NCI-H1092 (cell line): ENCODE measurements at places on chromosomes 2 and 18.
A peak's percentile ranks its signal among the peaks of the same experiment; 100 is the strongest.

DNA sequence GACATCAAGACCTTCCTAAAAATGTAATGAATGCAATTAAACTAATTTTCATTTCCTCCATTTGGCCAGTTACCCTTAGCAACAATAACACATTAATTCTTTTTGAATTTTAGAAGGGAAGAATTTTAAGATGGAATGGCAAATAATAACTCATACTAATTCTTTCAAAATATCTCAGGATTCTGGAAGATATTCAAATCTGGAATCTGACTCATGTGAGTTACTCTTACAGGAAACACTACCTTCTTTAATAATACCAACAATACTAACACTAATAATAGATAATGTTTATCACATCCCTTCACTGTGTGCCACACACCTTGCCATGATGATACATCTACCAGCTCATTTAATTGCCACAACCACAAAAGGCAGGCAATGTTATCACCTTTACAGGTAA, 46.4 kb downstream of the ZNF521 start:
- no peak for DNase-seq

DNA sequence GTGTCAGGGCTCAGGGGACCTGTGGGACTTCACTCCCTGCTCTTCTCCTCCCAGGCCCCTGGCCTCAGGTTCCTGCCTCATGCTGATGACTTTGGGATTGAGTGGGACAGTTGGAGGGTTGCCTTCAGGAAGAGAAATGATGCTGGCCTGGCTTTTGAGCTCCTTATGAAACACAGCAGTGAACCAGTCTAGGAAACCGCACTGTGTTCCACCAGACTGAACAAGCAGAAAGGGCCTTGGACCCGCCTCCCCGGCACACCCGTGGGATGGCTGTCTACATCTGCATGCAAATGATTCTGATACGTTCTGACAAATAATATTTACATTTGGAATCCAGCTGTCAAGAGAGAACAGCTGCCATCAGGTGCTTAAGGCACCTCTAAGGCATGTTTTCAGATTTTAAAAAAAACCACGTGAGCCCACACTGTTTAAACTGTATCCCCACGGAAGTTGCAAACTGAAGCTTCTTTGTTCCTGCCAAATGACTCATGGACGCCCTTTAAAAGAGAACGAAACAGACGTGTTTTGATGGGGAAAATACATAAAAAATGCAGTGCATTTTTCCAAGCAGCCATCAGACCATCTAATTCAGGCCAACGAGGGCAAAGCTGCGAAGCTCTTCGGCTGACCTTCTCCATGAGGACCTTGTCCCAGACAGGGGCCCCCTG, 27.6 kb upstream of the ASAP2 start:
- peak; percentile 59 for DNase-seq

- no peak for DNase-seq
Measured at GRCh38 chr2:144324446-144325045, 195.4 kb downstream of the ZEB2 start.

GRCh38 chr2:63424329-63425078, 163.8 kb downstream of the WDPCP start:
- DNase-seq, result no peak

GRCh38 chr2:186307871-186308270, 178.2 kb upstream of the ZC3H15 start:
- DNase-seq, result no peak

GRCh38 chr2:134532537-134532936, 186.3 kb downstream of the TMEM163 start:
- peak; percentile 51 for DNase-seq

GRCh38 chr2:16394072-16394985, 271.3 kb downstream of the CYRIA start:
- no peak for DNase-seq

GRCh38 chr18:2442726-2443275, 128.5 kb downstream of the METTL4 start:
- no peak for DNase-seq

DNA sequence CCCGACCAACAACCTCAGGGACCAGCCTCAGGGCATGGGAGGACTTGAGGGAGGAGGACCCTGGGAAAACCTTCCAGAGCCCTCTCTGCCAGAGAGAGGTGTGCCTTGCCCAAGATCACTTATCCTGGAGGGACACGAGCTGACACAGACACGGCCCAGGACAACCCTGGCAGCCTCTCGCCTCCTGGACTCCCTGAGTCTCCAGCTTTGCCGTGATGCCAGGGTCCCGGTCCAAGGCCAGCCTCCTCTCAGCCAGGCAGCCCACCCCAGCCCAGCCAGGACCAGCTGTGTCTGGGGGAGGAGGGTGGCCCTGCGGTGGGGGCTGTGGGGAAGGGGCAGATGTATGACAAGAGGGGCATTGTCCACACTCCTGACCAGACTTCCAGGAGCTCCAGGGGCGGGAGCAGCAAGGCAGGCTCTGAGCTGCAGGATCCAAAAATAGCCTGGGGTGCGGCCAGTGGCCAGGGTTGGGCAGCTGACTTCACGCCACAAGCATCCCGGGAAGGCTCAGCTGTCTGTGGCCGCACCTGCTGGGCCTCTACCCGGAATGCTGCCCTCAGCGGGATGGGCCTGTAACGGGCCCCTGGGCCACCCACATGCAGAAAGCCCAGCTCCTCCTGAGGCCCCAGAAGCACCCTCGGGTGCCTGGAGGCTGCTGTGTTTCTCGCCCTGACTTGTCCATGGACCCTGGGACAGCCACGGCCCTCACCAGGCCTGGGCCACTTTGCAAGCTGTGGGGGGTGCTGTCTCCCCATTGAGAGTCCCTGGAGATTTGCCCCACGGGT, 65.5 kb upstream of the GPC1 start:
- no peak for DNase-seq

DNA sequence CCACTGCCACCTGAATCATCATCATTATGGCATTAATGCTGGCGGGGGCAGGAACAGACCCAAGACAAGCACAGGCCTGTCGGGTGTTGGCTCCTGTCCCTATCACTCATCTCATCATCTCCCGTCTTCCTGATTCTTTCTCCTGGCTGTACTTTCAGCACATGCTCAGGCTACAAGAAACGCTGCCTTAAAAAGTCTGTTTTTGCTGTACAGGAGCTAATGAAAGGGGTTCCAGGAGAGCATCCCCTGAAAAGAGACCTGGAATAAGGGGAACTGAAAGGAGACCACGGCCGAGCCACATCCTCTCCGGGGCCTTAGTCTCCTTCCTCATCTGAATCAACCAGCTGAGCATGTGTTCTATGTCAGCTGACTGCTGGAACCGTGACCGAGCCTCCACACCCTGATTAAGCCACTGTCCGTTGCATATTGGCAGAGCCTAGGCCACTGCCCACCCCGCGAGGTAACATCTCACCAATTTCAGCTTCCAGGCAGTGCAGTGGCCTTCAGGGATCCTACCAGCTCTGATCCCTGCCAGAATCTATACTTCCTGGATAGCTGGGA, 62.6 kb downstream of the DNMT3A start:
- DNase-seq, result no peak

DNA sequence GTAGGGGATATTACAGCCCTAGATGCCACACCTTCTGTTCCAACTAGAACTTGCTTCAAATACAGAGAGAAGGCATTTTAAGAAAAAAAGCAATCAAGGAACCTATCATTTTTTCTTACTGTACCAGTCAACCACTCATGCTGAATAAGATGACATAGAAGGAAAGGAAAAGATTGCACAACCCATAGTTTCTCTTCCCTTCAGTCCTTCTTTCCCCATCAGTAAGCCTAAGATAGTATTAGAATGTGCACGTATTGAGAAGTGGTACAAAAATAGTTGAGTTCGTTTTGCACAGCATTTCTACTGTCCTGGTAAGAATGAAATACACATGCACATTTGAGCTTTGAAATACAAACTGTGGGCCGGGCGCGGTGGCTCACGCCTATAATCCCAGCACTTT, 27.0 kb upstream of the HK2 start:
- no peak for DNase-seq

DNA sequence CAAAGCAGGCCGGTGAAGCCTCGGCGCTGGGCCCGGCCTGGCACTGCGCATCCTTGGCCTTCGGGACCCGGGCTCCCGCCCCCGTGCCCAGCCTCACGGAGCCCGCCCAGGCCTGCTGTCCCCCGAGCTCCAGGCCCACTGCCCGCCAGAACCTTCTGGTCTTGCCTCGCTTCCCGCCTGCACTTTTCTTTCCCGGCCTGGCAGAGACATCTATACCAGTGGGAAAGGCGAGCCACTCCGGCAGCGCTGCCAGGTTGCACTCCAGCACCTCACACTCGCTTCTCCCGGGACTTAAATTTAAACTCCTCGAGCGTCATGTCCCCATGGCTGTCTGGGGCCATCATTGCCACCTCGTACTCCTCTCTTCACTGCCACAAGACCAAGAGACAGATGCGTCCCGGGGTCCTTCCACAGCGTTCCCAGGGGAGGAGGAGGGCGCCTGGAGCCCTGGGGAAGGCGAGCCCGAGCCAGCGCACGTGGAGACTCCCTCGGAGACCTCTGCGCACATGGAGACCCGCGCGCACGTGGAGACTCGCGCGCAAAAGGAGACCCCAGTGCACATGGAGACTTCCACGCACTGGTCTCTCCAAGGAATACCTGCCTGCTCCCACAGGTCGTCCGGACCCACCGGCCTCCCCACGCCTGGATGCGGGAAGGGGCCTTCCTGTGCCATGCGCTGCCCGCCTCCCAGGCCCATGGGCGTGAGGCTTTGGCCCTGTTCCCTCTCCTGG, 253.1 kb upstream of the SALL3 start:
- no peak for DNase-seq

GRCh38 chr2:68766376-68766845, 31.8 kb downstream of the ARHGAP25 start:
- DNase-seq, result no peak

- no peak for DNase-seq
Measured at GRCh38 chr2:73009177-73009839, 62.2 kb downstream of the SFXN5 start.

DNA sequence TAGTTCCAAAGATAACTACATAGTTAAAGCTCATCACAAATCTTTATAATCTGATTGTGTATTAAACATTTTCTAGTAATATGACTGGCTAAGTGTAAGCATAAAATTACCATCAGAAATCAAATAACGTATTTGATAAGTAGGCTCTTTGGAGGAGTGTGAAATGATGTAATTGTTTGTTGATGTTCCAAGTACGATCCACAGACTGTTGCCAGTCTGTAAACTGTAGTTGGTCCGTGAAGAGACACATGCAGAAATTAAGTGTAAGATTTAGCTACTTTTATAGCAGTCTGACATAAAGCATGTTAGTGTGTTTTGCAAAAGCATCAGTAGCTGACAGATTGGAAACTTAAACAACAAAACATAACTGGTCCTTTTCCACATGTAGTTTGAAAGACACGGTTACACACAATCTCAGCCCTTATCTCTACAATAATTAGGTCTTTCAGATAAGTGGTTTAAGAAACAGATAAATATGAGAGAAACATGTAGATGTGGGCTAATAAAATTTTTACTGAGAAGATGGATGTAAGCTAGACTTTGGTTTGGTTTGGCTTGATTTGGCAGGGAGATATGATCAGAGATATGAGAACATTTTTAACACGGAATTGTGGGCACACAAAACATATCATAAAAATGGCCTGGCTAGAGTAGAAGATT, 115.0 kb upstream of the EPB41L5 start:
- DNase-seq, result no peak

GRCh38 chr18:8426401-8426800, 182.8 kb upstream of the RAB12 start:
- DNase-seq, result no peak

DNA sequence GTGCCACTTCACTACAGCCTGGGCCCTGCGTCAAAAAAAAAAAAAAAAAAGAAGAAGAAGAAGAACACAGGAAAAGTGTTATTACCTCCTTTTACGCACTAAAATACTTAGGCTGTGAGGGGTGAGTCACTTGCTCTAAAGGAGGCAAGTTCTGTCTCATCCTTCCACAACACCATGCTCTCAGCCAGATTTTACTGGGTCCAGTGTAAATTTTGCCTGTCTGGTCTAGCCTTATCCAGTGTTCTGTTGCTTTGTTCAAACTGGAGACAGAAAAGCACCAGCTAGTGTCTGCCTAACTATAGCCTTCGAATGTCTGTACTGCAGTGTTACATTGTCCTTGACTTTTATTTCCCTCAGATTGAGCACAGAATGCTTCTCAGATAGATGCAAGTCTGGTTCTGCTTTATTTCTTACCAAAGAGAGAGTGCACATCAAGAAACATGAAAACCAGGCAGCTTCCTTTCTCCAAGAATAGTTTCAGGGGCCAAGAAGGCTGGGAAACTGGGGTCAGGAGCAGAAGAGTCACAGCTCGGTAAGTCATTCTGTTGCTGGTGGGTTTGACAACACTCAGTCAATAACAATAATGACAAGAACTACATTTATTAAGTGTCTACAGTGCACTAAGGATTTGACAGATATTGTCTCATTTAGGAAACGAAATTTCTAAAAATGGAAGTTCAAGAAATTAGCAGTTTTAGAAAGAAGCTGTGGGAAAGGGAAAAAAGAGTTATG, 3.1 kb upstream of the MSGN1 start:
- no peak for DNase-seq

- no peak for DNase-seq
Measured at GRCh38 chr2:161843936-161844335, 219.7 kb downstream of the SLC4A10 start.

DNA sequence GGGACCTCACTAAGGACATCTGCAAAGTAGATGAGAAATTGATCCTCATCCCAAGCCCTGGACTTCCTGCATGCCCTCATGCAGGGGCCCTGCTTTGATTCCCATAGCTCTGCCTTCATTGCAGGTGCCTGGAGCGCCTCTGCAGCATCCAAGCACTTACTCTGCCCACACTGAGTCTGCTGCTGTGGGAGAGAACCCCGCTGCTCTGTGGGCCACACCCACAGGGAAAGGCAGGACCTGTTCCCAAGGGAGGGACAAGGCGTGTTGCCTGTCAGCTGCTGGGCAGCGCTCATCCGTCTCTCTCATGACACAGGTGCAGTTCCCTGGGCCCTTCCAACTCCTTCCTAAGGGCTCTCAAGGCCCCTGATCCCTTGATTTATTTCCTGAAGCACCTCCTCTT, 266.8 kb upstream of the SMIM21 start:
- DNase-seq, result no peak

DNA sequence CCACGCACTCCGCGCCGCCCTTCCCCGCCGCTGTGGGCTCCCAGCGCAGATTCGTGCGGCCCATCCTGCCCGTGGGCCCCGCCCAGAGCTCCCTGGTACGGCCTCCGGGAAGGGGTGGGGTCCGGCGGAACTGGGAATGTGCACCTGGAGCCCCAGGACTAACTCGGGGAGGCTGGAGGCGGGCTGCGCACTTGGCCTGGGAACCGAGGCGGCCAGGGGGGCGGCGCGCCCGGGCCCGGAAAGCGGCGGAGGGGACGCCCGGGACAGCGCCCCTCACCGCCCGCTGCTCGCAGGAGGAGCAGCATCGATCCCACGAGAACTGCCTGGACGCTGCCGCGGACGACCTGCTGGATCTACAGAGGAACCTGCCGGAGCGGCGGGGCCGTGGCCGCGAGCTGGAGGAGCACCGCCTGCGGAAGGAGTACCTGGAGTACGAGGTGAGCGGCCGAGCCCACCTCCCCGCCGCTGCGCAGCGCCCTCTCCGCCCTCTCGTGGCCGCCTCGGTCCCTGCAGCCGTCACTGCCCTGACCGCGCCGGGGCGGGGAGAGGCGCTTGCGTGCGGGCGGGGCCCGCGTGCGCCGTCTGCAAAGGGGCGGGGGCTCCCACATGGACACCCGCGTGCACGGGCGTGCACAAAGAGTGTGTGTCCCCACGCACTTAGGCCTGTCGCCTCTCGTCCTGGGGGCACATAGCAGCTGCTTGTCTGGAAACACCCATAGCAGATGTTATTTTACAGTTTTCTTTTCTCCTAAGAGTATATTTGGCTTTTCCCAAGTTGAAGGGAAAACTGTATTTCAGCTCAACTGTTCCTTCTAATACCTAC, 25.2 kb downstream of the PSD4 start:
- peak; percentile 54 for DNase-seq

- no peak for DNase-seq
Measured at GRCh38 chr2:161391737-161392506, 24.2 kb upstream of the TBR1 start.
